ENCODE measurements at places on chromosomes 2 and 18.

DNA sequence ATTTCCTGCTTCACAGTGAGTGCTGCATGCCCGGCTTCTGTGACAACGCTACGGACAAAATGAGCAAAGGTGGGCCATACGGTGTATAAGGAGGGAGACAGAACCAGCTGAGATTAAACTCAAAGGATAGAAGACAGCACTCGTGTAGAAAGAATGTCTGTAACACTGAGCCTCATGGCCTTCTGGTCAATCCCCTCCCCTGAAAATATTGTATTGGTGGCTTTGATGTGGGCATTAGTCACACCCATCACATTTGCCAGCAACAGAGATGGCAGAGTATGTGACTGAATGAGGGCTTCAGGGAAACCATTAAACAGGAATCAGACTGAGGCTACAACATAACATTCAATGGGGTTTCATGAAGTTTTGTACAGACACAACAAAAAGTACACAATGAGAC lies 287.8 kb upstream of the CCDC68 start:
- no peak for DNase-seq

- no peak for DNase-seq
These were observed 202.7 kb downstream of the BCL11A start for GRCh38 chr2:60350791-60351190.

DNA sequence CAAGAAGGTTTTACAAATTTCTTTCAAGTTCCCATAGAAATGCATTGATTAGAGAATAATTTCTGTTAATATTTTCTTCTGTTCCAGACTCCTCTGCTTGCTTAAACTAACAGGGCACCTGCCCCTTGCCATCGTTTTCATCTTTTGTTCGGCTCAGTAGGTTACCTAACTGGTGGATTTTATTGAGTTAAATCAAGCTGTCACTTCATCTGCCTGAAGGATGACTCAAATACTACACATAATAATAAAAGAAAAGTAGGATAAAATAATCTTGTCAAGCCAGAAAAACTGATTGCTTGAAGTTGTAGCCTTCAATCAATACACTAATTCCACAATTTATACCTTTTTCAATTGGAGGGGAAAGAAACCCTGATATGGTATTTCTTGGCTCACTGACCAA lies 234.0 kb downstream of the NR4A2 start:
- no peak for DNase-seq

DNA sequence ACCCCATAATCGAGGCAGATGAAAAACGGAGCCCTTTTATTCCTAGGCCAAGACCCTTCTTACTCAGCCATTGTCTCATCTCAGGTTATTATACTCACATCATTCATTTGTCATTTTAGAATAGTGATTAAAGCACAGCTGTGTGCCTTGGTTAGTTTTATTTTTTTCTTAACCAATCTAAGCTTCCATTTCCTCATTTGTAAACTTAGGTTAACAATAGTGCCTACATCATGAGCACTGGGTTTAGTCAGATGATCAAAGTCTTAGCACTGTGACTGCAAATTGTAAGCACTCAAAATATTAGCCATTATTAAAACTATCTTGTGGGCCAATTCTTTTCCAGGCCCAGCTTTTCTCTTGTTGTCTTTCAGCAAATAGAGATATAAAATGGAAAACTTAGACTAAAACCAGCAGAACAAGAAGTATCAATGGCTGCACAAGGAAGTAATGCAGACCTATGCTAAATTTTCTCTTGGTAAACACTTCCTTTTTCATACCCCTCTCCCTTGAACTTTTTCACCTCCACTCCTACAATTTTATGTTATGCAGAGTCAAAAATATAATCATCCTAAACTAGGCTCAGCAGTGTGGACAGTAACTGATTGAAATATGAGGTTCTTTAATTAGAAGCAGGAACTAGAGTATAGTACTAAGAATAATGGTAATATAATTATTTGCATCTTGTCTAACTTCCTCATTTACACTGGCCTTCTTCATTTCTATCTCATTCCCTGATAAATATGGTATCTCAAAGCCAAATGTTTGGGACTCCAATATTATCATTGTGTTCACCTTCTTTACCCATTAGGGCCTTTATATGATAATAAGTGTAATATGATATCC lies 21.5 kb upstream of the GALNT3 start:
- no peak for DNase-seq

GRCh38 chr2:45072064-45072861 lies 63.0 kb upstream of the SIX2 start:
- no peak for DNase-seq

GRCh38 chr18:23088310-23088709 lies 47.0 kb upstream of the CABLES1 start:
- no peak for DNase-seq

- no peak for DNase-seq
These were observed 382.1 kb downstream of the OSR1 start for GRCh38 chr2:18976168-18976961.

GRCh38 chr2:106607371-106607770 lies 120.2 kb downstream of the CD8B2 start:
- no peak for DNase-seq

DNA sequence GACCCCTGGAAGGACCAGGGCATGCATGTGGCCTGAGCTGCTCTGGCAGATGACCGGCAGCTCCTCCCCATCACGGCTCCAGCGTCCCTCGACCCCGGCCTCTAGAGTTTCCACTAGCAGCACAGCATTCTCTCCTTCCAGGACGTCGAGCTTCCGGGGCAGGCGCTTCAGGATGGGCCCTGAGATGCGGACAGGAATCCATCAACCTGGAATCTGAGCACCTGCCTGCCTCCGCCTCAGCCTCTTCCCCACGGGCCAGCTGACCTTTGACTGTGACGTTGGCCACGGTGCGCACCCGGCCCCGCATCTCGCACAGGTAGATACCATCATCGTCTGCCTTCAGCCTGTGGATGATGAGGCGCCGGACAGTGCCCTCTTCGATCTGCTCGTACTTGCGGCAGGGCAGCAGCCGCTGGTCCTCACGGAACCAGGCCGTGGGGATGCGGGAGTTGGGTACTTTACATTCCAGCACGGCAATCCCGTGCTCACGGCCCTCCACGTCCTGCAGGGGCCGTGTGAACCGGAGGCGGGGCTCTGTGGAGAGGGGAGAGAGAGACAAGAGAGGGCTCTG lies 3.5 kb downstream of the OBSL1 start:
- no peak for DNase-seq

DNA sequence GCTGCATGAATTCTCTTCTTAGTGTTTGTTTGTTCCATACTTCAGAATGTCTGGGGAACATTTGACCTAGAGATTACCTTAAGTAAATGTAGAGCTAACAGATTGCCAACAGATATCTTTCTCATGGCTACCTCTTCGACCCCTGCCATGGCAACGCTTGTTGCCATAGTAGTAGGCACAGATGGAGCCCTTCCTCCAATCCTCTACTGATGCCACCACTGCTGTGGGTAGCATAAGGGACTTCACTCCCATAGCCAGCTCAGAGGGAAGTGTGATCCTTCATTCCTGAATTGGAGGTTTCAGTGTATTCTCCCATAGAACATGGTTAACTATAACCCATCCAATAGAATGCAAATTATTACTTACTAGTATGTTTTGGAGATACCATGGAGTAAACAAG lies 543.6 kb upstream of the NRP2 start:
- DNase-seq: no peak

DNA sequence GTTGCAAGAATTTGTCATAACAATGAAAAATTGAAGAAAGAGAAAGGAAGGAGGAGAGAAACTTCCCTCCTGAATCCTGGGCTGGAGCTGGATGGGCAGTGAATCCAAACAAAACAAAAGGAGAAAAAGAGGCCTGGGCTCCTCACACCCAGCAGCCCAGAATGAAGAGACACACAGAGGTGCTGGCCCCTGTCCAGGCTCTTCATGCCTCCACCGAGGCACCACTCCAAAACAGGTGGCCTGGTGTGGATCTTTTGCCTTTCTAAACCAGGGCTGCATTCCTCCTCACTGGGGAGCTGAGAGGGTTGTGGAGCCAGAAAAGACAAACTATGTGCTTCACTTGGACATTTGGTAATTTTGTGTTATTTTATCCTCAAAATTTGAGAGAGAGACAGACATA lies 76.0 kb downstream of the FAM124B start:
- no peak for DNase-seq

DNA sequence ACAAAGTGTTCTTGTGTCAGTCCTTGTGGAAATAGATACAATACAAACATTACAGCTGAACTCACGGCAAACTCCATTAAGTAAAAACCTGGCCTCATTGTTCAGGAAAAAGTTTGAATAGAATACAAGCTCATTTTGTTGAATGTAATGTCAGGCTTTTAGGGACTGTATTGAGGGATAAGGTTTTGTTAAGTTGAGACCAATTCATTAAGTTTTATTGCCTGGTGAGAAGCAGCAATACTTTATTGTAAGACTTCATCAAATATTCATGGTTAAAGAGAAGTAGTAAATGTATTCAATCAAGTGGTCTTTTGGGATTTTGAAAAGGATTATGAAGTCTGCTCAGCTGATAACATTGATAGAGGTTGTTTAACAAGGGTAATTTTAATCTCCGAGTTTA lies 35.4 kb upstream of the METAP1D start:
- no peak for DNase-seq

DNA sequence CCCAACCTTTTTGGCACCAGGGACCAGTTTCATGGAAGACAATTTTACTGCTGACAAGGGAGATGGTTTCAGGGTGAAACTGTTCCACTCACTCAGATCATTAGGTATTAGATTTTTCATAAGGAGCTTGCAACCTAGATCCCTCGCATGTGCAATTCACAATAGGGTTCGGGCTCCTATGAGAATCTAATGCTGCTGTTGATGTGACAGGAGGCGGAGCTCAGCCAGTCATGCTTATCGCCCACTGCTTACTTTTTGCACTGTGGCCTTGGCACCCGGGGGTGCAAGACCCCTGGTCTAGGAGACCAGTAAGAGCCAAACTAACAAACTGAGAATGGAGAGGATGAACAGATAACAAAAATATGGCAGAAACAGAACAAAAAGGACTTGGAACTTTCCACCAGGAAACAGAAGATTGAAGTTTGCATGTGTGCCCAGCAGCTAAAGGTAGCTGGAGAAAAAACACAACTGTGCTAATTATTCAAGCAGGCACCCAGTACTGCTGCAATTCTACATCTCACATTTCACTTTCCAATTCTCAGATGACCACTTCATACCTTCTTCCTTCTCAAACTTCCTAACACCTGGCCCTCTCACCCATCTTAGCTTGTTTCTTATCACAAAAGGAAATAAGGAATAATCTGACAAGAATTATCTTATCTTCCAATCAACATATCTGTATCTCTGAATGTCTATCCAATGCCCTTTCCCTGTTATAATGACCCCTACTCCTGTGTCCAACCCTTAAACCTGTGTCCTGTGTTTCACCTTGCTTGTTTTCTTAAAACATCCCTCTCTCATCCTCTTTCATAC lies 24.8 kb downstream of the SP3 start:
- no peak for DNase-seq

GRCh38 chr2:212677466-212677865 lies 138.9 kb upstream of the ERBB4 start:
- DNase-seq: no peak

DNA sequence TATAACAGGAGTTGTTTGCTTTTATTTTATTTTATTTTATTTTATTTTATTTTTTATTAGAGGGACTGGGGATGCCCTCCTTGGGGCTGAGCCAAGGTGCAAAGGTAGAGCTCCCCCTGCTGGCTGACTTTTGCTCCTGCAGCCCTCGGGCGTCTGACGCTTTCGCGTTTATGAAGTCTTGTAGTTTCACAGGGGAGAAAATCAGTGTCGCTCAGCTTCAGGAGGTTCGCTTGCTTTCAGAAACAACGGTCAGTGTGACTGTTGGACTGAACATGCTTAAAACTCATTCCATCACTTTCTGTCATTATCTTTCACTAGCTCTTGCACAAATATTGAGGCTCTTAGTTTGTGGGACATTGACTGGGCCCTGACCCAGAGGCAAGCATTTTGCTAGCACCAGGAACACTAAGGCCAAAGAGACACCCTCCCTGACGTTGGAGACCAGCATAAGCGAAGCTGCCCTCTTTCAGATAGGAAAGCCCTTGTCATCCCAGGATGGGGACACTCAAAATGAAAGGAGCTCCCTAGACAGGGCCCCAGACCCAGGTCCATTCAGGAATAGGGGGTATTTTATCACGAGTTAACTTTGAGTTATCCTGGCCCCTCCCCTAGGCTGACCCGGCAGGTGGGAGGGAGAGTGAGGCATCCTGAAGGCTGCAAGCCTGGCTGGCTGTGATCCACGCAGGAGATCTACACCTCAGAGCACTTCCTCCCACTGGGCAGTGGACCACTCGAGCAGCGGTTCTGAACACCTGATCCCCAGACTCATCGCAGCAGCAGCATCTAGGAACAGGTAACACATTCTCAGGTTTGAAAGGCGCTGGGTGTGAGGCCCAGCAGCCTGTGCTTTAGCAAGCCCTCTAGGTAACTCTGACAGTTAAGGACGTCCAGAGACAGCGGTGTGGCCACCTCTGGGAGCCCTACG lies 34.4 kb downstream of the LGALSL start:
- DNase-seq: peak; percentile 77

DNA sequence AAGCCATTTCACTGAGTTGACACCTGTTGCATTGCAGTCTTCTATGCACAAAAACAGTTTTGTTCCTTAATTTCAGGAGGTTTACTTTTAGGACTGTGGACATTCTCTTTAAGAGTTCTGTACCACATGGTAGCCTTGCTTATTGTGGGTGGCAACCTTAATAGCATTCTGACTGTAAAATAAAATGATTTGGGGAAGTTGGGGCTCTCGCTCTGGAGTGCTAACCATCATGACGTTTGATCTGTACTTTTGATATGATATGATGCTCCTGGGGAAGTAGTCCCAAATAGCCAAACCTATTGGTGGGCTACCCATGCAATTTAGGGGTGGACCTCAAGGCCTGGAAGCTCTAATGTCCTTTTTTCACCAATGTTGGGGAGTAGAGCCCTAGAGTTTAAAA lies 3.4 kb downstream of the CTLA4 start:
- DNase-seq: no peak

- DNase-seq: no peak
These were observed 74.8 kb downstream of the TXNL1 start for GRCh38 chr18:56563568-56563967.

- no peak for DNase-seq
These were observed 232.1 kb downstream of the LOXHD1 start for GRCh38 chr18:46424898-46425297.

DNA sequence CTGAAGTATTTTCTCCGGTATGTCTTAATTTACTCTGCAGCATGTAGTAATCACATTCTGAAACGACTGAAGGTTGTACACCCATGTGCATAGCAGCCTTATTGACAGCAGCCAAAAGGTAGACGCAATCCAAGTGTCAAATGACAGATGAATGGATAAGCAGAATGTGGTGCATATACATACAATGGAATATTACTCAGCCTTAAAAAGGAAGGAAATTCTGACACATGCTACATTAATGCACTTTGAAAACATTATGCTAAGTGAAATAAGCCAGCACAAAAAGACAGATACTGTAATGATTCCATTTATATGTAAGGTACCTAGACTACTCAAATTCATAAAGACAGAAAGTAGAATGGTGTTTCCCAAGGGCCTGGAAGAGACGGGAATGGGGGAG lies 88.0 kb upstream of the EFEMP1 start:
- DNase-seq: no peak

- no peak for DNase-seq
These were observed 20.3 kb upstream of the KDM3A start for GRCh38 chr2:86420913-86421312.

Measured in stimulated activated CD4-positive, alpha-beta T cell treated with anti-CD3 and anti-CD28 coated beads, TNF-alpha, amount 100 ng/mL, for 24 hours (primary cell).